ENCODE measurements at places on chromosomes 6 and 20.

GRCh38 chr6:156150391-156150790 lies 626.8 kb upstream of the ARID1B start:
- DNase-seq: no peak

- DNase-seq: no peak
Measured at GRCh38 chr20:61875221-61875885, 190.3 kb downstream of the TAF4 start.

DNA sequence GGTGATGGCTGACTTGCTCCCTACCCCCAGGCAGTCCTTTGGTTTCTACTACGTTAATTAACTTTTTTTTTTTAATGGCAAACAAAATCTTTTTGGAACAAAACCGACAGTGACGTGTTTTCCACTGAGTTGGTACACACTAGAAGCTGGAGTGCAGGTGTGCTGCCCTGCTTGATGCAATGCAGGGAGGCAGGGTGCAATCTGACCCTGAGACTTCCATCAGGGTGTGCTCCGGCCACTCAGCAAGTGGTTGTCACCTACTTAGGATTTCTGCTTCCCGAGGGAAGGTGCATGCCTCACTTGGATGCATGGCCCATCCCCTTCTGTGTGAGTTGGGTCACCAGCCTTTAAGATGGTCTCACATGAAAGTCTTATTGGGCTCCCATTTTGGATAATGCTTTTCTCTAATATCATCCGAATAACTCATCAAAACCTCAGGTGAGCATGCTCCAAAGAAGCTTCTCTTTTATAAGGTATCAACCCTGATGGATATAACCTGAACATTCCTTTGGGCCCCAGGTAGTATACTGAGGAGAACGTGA lies 14.0 kb downstream of the RREB1 start:
- DNase-seq: no peak

DNA sequence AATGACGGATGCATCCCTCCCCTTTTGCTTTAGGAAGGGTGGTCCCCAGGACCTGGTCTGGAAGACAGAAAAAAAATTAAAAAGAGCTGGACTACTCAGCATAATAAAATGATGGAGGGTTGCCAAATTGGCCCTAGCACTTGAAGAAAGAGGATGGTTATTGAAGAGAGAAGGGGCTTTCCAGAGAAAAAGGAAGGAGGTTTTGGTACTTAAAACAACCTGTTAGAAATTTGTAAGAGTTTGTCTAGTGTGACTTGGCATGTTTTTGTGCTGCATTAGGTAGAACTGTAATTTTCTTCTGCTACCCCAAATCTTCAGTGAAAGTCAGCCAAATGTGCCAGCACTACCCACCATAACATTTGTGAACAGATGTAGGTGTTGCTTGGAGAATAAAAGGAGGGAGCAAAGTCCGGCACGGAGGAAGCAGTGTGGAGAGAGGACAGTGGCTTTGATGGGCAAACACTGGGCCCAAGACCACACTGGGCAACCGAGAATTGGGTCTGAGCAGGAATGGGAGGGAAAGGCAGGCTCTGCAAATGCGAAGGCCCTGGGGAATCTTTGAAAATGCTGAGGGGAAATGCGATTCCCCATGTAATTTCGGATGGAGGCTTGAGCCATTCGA lies 160.9 kb downstream of the QRSL1 start:
- DNase-seq: no peak

DNA sequence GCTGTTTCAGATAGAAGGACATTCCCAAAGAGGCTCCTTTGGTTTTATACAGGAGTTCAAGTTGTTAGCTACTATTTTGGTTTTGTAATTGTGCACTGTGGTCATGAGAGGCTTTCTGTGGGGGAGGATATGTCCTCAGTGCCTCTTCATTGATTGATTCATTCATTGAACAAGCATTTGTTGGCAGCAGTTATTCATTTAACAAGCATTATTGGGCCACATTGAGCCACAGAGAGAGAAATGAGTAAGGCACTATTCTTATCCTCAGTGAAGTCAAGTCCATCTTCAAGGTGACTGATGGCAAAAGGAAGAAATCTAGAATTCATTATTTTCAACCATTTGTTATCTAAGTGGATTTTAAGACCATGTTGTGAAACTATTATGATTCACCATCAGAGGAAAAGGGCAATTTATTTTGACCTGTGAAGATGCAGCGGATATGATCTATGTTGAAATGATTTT lies 697.2 kb upstream of the CITED2 start:
- no peak for DNase-seq

- DNase-seq: no peak
Measured at GRCh38 chr6:43774776-43775534, 4.9 kb downstream of the VEGFA start.

GRCh38 chr6:157571269-157571668 lies 190.3 kb downstream of the ZDHHC14 start:
- DNase-seq: no peak

DNA sequence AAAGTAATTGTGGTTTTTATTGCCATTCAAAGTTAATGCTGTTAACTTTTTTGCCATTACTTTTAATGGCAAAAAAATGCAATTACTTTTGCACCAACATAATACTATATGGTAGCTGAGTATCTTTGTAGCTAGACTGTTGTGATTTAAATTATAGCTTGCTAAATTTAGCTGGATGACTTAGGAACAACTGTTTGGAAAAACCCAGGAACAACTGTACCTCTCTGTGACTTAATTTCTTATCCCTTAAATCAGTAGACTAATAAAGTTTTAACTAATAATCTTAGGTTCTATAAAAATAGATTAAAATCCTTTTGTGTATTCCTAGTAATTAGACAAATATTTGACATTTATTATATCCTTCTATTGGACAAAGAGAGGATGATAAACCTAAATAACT lies 268.2 kb downstream of the TENT5A start:
- DNase-seq: no peak

GRCh38 chr6:166581091-166581511 lies 5.4 kb downstream of the RAMACL start:
- DNase-seq: no peak

- no peak for DNase-seq
Measured at GRCh38 chr6:103326760-103327757, 1532.7 kb downstream of the HACE1 start.

GRCh38 chr20:50913690-50914375 lies 17.4 kb downstream of the ADNP start:
- no peak for DNase-seq

- no peak for DNase-seq
Measured at GRCh38 chr6:138503881-138504680, 4.8 kb upstream of the NHSL1 start.

DNA sequence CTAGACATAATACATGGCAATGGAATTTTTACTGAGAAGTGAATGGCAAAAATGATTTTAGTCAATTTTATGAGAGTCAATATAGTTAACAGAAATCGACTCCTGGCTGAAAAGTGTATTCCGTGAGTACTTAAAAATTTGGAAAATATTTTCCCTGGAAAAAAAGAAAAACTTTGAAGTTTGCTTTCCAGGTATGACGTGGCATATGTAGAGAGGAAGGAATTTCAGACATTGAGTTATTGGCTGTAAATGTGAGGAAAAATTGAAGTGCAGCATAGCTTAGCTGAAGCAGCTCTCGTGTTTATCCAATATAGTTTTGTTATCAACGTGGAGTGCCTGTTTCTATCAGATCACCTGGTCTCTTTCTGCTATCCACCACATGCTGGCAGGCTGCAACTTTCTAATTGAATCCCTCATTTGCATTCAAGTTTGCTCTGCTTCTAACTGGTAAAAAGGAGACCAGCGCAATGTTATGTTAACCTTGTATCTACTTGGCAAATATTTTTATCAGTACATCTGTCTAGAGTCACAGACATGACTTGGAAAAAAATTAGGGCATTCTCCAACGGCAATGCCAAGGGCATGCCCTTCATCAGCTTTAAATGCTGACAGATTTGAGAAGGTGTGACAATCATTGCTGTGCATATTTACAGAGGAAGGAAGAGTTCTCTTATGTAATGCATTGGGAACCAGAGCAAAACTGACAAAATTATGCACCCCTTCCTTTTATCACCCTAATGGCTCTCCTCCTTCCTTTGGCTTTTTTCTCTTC lies 1102.8 kb upstream of the FLRT3 start:
- DNase-seq: no peak
